AG08395 (cell line): ENCODE measurements at places on chromosomes 5 and 9.

DNA sequence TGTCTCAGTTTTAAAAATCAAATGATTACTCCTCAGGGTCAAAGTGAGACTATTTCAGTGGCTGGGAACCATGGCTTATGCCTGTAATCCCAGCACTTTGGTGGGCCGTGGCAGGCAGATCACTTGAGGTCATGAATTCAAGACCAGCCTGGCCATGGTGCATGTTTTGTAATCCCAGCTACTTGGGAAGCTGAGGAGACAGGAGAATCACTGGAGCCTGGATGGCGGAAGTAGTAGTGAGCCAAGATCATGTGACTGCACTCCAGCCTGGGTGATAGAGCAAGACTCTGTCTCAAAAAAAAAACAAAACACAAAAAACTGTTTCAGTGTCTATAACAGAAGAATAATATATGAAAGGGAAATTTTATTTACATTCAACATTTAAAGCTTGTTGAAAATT, 182.9 kb downstream of the ARHGEF28 start:
- DNase-seq = no peak

- DNase-seq = peak; percentile 83
Observed at GRCh38 chr5:150458802-150459557, 9.4 kb upstream of the RPS14 start.

DNA sequence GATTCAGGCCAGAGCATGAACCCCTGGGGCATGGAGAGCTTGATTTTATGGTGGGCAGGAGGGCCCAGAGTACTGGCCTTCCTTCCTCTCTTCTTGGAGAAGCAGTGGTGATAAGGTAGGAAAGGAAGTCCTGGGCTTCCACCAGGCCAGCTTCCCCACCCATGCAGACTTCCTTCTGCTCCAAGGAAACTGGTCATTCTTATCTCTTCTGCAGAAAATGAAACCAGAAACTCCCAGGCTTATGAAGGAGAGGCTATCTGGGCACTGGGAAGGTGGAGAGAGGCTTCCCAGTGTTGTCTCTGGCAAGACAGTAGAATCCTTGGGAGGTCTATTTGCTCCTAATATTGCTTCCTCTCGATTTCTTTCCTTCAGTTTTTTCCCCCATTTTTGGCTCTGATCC, 110.5 kb upstream of the EQTN start:
- DNase-seq = no peak

DNA sequence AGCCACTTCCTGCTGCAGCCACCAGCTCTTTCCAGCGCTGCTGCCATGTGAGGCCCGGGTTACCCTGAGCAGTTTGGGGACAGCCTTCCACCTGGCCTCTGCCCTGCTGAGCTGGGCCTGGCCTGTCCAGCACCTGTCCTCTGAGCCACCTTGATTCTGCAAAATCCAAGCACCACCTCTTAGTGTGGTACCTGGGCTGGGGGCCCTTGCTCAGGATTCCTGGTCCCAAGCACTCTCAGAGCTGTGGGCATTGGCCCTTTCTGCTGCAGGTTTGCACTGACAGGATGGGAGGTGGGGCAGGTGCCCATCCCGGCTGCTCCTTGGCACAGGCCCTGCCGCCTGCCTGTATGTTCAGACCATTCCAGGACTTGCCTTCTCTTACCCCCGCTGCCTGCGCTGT, 309.2 kb upstream of the IRX4 start:
- DNase-seq = no peak

DNA sequence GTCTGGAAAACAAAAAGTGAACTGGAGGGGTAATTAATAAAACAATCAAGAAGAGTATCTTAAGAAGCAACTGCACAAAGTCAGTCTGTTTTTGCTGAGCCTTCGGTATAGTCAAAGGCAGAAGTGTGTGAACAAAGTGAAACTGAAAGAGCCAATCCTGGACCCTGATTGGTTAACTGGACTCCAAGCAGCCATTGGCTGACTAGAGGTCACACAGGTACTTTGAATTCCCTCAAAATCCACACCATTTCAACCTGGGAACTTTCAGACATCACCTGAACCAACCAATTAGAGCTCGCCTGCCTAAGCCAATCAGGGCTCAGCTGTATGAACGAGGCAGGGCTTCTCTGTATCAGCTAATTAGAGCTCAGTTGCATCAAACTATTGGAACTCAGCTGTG, 286.7 kb downstream of the TLE4 start:
- peak; percentile 27 for DNase-seq

GRCh38 chr9:134032456-134033222, 7.4 kb downstream of the BRD3OS start:
- no peak for DNase-seq

DNA sequence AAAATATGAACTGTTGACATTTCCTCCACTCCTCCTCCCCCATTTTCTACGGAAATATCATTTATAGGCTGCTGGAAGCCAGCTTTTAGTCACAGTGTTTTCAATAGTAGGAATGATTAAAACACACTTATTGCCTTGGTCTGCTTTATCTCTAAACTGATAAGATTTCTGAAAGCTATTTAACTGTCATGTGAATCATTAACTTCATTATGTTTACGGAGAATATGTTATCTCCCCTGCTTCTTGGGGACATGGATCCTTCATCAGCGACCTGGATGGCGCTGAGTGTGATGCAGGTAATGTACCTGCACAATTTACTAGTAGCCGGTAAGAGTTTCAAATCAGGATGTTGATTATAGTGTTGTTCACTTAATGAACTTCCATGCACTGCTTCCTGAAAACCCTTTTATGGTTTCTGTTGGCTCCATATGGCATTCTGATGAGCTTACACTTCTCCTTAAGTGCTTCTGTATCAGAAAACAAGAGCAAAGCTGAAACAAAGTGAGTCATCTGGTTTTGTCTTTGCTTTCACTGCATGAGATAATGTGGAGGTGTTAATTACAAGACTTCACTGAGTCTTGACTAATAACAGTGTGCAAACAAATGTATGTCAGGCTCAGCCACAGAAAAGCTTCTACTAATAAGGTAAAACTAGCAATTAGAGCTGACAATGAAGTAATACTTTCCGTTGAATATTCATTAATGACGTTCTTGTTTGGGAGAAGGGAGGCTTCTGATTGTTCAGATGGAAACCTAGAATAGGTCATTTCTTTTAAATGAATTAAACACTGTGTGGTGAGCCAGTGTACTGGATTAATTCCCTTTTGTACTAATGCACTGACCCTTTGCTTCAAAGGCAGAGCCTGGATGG, 162.4 kb upstream of the ZNF608 start:
- DNase-seq = peak; percentile 21

- no peak for DNase-seq
Observed at GRCh38 chr9:27142299-27142930, 33.4 kb downstream of the TEK start.

DNA sequence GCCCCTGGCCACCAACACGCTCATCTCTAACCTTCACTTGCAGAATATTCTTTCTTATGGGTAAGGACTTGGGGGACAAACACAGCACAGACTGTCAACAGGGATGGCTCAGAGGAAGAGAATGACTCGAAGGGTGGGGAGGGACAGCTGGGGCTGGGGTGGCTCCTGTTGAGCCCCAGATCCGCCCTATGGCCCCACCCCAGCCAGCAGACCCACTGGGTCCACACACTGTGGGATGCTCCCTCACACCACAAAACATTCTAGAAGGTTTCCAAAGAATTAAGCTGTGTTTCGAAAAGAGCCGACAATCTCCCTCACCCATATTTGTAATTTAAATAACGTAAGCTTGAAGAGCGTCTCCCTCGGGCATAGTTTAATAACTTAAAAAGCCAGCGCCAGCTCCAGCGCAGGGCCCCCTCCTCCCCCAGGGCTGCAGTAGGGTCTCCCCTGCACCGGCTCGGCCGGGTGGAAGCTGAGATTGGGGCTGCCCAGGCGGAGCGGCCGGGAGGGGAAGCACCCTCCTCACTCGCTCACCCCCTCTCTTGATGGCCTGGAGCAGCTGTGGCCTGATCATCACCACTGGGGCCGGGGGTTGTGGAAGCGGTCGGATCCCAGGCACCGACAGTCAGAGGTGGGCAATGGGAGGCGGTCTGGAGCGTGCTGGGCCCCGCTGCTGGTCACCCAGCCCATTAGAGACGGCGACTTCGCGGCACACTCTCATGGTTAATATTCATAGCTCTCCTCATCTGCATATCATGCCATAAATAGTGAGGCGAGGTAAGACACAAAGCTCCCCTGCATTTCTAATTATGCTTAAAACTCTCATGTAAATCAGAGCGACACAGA, 37.6 kb downstream of the NACC2 start:
- no peak for DNase-seq
